ENCODE measurements at places on chromosomes 1 and 21.

DNA sequence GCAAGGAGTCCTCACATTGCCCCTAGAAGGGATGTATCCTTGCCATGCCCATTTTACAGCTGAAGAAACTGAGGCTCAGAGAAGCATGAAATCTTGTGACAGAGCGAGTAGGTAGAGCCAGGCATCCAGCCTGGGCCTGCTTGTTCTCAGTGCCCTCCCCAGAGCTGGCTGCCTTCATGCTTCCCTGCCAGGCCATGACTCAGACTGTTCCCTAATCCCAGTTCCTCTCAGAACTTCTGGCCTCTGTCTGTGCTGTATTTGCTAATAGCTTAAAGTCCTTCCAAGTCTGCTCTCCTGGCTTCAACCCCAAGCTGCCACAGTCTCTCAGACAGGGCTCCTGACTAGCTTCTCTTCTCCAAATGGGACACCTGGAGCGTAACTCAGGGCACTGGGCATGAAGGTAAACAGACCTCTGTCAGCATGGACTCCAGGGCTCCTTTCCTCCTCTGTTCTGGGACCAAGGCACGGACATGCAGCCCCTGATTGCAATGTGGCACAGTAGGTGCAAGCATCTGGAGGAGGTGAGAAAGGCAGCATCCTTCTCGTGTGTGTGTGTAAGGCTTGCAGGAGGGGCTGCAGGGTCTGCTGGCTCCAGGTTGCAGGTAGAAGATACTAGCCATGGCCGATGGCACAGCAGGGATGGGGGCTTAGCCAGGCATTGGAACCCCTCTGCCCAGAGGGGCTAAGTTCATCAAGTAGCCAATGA is 122.7 kb downstream of the HMGB4 start:
- DNase-seq = no peak

DNA sequence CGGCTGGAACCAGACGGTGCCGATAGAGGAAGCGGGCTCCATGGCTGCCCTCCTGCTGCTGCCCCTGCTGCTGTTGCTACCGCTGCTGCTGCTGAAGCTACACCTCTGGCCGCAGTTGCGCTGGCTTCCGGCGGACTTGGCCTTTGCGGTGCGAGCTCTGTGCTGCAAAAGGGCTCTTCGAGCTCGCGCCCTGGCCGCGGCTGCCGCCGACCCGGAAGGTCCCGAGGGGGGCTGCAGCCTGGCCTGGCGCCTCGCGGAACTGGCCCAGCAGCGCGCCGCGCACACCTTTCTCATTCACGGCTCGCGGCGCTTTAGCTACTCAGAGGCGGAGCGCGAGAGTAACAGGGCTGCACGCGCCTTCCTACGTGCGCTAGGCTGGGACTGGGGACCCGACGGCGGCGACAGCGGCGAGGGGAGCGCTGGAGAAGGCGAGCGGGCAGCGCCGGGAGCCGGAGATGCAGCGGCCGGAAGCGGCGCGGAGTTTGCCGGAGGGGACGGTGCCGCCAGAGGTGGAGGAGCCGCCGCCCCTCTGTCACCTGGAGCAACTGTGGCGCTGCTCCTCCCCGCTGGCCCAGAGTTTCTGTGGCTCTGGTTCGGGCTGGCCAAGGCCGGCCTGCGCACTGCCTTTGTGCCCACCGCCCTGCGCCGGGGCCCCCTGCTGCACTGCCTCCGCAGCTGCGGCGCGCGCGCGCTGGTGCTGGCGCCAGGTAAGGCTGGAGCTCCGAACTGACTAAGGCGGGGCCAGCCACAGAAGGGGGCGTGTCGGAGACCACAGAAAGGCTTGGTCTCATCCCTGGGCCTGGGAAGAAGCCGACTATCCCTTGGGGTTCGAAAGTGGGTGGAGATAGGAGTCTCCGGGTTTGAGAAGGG is 486 bp downstream of the SLC27A3 start:
- DNase-seq = no peak

GRCh38 chr1:2459757-2460156 is 16.3 kb upstream of the PLCH2 start:
- DNase-seq = no peak

DNA sequence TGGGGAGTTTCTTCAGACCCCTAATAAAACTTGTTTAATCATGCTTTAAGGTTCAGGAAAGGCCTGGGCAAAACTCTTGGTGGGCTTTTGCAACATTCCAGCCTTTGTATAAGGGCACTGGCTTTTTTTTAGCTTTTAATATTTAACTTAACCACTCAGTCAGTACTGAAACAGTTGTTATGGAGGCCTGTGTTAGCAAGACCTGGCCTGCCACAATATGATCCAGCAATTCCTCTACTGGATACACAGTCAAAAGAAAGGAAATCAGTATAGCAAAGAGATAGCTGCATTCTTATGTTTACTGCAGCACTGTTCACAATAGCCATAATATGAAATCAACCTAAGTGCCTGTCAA is 75.1 kb upstream of the COG2 start:
- DNase-seq = no peak

DNA sequence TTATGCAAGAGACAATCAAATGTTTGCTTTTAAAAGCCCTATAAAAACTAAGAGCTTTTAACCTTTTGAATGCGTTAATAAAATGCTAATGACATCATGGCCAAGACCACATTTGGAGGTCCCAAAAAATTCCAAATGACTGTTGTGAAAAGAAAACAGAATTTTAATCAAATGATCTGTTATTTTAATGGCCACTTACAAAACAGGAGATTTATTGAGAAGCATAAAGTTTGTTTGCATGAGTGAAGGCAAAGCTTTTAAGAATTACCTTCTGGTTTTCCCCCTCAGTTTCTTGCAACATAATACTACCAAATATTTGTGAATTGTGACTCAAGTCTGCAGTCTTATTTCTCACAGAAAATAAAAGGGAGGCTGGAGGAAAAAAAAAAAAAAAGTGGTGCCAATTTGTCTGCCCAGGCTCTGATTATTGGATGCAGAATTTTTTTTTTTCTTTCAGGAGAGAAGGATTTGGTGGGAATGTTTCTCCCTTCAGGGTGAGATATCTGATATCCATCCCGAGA is 60.7 kb downstream of the GORAB start:
- DNase-seq = no peak

DNA sequence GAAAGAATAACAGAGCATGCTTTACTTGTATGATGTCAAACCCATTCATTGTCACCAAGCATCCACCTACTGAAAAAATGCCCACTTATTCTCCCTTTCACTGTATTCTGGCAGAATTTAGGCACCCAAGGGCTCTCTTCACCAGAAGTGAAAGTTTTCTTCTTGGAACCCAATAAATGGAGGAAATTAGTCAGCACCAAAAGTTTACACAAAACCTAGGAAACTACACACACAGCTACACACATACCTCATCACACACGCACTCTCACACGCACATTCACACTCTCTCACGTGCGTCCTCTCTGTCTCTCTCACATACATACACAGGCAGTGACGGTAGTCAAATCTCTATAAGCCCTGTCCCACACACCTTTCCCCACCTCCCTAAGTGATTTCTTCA is 37.6 kb downstream of the MCOLN2 start:
- DNase-seq = no peak

GRCh38 chr1:198238121-198238520 is 81.3 kb downstream of the NEK7 start:
- no peak for DNase-seq

- no peak for DNase-seq
These were observed 118.3 kb downstream of the DHRS3 start for GRCh38 chr1:12499539-12500240.

- DNase-seq = no peak
These were observed 180.0 kb upstream of the LMO4 start for GRCh38 chr1:87148661-87149060.

DNA sequence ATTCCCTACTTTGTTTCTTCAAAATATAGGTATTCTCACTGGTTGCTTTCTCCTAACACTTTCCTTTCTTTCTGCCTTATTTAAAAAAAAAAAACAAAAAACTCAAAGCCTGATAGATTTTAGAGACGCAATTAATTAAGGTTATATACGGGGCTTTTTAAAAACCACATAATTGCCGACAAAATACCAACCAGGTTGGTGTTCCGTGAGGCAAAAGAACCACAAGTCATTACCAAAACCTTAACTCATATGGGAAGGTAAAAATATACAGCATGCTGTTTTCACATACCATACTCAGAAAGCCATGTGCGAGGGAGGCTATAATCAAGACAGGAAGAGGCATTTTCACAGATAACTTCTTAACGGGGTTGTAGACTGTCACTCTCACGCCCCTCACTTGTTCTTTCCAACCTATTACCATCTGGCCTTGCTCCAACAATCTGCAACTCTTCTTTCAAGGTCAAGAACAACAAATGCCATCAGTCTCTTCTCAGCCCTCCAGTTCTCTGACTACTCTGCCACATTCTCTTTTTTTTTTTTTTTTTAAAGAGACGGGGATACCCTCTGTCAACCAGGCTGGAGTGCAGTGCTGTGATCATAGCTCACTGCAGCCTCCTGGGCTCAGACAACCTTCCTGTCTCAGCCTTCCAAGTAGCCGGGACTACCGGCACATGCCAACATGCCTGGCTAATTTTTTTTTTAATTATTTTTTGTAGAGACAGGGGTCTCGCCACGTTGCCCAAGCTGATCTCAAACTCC is 102.6 kb downstream of the APP start:
- no peak for DNase-seq

DNA sequence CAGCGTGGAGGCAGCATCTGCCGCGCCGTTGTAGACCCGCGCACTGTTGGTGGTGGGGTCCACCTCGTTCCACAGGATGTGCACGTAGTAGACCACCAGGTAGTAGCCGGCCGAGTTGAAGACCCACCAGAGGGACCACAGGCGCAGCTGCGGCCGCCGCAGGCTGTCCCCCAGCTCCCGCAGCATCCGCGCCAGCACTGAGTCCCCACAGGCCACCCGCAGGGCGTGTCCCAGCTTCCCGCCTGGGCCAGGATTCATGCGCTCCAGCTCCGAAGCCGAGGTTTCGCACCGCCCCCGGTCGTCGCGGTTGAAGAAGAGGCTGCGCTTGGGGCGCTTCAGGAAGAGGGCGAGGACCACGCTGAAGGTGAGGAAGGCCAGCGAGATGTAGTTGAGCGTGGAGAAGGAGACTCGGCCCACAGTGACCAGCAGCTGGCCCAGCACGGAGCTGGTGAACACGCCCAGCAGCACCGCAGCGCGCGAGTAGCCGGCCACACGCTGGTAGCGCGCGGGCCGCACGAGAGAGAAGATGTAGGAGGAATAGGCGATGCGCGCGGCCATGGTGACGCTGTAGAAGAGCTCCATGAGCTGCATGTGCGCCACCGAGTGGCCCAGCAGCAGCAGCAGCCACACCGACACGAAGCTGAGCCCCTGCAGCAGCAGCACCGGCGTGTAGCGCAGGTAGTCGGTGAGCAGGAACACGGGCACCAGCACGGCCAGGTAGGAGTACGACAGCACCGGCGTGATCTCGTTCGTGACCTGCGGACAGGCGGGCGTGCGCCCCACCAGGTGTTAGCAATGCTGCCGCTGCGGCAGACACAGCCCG is 10.6 kb downstream of the SLC19A1 start:
- DNase-seq = no peak

DNA sequence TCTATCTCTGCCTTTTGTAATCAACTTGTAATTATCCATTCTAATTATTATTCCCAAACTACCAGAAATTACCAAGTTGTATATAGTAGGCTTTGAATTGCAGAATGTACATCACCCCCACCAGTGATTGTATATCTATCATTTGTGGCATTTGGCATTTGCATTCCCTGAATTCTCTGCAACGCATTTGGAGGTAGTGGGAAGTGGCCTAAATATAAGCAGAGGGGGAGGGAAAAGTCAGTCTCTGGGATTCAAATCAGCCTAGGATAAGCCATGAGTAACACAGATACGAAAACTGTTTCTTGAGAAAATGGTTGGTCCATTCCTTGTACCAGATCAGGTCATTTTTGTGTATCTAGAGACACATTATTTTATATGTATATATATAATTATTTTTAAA is 20.7 kb downstream of the DDX20 start:
- no peak for DNase-seq

DNA sequence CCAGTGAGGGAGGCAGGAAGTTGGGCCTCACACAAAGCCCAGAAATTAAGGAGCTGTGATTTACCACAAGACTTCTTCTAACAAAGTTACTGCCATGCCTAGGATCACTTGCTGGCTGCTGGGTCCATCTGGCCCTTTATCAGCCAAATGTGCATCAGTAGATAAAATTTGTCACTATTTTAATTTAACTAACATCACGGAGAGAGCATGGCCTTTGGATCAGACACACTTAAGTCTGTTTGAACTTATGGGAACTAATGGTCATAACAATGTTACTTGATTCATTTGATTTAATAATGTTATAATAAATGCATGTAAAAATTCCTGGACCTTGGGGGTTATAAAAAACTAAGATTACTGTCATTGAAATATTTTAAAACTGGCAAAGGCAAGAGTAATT is 67.2 kb upstream of the CCDC190 start:
- no peak for DNase-seq

- no peak for DNase-seq
These were observed 9.1 kb downstream of the EXO1 start for GRCh38 chr1:241857131-241857530.

- no peak for DNase-seq
These were observed 16.1 kb upstream of the LRRC3 start for GRCh38 chr21:44439211-44439600.

GRCh38 chr1:206859082-206859521 is 6.3 kb upstream of the IL20 start:
- DNase-seq = no peak

DNA sequence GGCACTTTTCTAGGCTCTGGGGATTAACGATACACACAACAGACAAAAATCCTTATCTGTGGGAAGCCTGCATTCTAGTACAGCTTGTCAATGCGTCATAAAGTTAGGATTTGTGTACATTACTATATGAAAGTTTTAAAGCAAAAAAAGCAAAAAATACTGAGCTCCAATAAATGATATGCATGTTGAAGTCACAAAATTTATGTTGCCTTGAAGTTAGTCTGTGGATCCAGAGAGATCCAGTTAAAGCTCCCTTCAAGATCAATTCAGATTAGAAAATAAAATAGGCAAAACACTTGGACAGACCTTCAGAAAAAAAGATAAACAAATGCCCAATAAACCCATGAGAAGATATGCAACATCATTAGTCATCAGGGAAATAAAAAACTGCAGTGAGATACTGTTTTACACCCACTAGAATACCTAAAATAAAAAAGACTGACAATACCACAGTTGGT is 33.1 kb upstream of the KCNQ4 start:
- no peak for DNase-seq

Measured in neural crest cell (in vitro differentiated cells).